Activated naive CD4-positive, alpha-beta T cell treated with anti-CD3 and anti-CD28 coated beads for 36 hours (primary cell): ENCODE measurements at places on chromosomes 2 and 18. TPM values are rescaled to one million over a fixed set of nuclear protein-coding genes. Genes with fewer than 3 reads are reported as not detected.

- H3K4me3 ChIP-seq: no peak overlapping the region
- no peak overlapping the region for H3K27ac ChIP-seq
- no peak for DNase-seq
- H3K27me3 ChIP-seq: peaks cover 26% of the 10 kb centered on the region
These were observed 20.5 kb downstream of the CYP27A1 start for GRCh38 chr2:218802386-218802994.

GRCh38 chr18:36808681-36809080 lies 20.1 kb downstream of the TPGS2 start:
- H3K27ac ChIP-seq: no peak overlapping the region
- no peak overlapping the region for H3K4me3 ChIP-seq
- H3K4me1 ChIP-seq: peaks cover 7% of the 10 kb centered on the region
- peaks cover 32% of the 10 kb centered on the region for H3K36me3 ChIP-seq
- no peaks in the 10 kb centered on the region for H3K27me3 ChIP-seq
- DNase-seq: no peak

DNA sequence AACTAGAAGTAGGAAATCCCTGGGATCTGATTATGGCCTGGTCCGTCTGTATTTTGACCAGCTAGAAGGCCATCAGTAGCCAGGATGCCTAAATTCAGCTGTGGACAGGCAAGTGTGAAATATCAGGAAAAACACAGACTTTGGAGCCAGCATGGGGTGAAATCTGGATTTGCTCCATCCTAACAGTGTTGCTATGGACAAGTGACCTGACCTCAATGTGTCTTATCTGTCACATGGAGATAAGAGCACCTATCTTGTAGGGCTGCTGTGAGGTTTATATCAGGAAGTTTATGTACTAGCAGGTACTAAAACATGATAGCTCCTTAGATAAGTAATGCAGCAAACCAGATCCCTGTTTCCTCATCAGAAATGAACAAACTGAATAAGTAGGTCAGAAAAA lies 460.4 kb downstream of the STK39 start:
- no peak for DNase-seq
- peaks cover 4% of the 10 kb centered on the region for H3K27me3 ChIP-seq
- H3K4me3 ChIP-seq: no peak overlapping the region
- no peaks in the 10 kb centered on the region for H3K36me3 ChIP-seq

DNA sequence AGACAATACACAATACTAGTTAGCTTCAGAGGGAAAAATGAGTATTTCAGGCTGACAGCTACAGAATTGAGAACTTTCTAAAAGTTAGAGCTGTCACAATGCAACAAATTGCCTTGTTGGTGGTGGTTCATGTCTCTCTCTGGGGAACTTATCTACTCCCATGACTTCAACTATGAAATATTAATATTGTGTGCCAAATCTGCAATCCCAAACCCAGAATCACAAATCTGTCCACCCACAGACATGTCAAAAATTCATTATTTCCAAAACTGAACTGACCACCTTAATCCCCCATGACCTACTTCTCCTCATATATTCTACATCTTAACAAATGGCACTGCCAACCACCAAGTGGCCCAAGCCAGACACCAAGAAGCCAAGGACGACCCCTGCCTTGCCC lies 143.5 kb downstream of the TCF4 start:
- no peak overlapping the region for H3K27ac ChIP-seq
- no peaks in the 10 kb centered on the region for H3K4me1 ChIP-seq
- DNase-seq: no peak
- H3K4me3 ChIP-seq: no peak overlapping the region
- H3K27me3 ChIP-seq: peaks cover 11% of the 10 kb centered on the region

Gene WIPF1
- total RNA-seq: 167 TPM

DNA sequence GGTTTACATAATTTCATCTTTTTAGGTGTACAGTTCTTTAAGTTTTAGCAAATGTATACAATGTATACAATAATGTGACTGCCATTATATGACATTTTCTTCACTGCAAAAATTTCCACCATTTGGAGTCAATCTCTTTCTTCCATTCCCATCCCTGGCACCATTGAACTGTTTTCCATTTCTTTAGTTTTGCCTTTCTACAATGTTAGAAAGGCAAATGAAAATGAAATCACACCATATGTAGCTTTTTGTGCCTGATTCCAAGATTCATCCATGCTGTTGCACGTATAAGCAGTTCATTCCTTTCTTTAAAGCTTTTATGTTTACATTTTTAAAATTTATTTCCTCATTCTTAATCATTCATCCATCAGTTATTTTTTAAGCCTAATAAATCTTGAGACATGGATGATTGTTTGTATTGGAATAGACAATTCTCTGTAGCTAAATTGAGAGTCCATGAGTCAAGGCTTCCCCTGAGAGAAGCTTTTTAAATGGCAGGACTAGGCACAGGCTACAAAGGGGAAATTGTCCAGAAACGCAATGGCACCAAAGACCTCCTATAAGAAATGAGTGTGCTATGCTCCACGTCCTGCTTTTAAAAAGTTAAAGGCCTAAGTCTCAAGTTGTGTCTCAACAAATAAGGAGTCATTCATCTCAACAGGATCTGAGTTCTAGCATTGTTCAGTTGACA lies 8.7 kb upstream of the COL5A2 start:
- no peak overlapping the region for H3K4me3 ChIP-seq
- peaks cover 3% of the 10 kb centered on the region for H3K4me1 ChIP-seq
- no peak overlapping the region for H3K27ac ChIP-seq
- no peaks in the 10 kb centered on the region for H3K36me3 ChIP-seq

Gene ALPP
- total RNA-seq: not detected

DNA sequence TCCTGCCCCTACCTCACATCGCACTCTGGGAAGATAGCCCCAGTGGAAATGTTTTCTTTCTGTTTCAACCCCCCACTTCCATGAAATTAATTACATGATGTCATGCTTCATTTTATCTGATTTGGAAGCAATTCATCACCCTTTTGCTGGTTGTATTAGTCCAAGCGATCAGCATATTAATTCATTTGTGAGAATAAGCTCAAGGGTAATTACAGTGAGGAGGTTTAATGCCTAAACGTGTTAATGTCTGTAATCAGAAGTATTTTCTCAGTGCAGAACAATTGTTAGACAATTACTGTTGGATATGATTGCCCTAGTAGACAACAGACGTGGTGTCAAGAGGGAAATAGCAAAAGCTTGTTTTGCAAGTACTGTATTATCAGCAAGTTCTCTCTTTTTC lies 746.3 kb downstream of the CPS1 start:
- DNase-seq: no peak
- no peaks in the 10 kb centered on the region for H3K4me1 ChIP-seq
- H3K27me3 ChIP-seq: no peaks in the 10 kb centered on the region
- no peak overlapping the region for H3K4me3 ChIP-seq
- no peaks in the 10 kb centered on the region for H3K36me3 ChIP-seq

Gene BCL2
- 48.4 TPM for total RNA-seq

DNA sequence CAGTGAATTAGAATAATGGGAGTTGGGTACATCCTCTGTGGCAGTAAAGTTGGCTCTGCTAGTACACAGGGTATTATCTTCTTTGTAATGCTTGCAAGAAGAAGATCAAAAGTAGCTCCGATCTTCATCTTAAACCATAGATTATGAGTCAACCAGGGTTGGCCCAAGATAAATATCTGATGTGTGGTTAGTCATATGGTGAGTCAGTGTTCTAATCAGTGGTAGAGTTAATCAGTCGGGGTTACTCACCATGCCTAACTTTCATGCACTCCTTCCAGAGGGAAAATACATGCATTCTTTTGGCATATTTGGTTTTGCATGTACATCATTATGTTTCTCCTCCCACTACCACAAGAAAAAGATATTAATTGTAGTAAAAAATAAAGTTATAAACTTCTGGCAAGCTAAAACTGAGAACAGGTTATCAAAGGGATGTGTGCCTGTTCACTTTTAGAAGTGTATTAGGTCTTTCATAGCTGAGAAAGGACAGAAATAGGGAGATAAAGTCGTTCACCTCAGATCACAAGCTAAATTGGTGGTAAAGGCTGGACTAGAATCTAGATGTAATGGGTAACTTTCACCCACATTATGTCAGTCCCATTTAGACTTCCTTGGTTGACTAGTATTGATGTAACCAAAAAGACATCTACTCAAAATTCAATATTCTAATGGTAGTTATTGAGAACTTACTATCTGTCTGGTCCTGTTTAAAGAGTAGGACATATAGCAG lies 684.4 kb downstream of the IRS1 start:
- no peak for DNase-seq
- no peak overlapping the region for H3K4me3 ChIP-seq
- no peaks in the 10 kb centered on the region for H3K27me3 ChIP-seq
- no peak overlapping the region for H3K27ac ChIP-seq

Gene CRACDL
- total RNA-seq: 0.35 TPM

- no peaks in the 10 kb centered on the region for H3K36me3 ChIP-seq
- DNase-seq: peak; percentile 38
- H3K4me1 ChIP-seq: peaks cover 14% of the 10 kb centered on the region
- H3K4me3 ChIP-seq: peak overlapping the region; percentile 72
These were observed 6.3 kb downstream of the C2orf81 start for GRCh38 chr2:74414881-74415761.

DNA sequence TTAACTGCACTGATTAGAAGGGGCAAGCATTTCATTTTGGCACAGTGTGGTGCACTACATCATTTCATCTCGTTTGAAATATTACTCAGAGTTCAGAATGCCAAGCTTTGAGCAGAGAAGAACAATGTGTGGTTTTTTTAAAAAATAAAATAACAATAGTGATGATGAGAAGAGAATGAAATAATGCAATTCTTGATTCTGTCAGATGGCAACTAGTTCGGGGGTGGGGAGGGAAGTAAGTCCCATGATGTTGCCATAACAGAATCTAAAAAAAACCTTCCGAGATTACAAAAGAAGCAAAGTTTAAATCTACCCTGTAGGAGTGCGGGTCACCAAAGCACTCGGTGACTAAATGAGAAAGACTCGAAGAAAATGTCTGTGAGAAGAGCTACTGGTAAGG lies 490.4 kb downstream of the NR4A2 start:
- no peaks in the 10 kb centered on the region for H3K36me3 ChIP-seq
- no peak overlapping the region for H3K4me3 ChIP-seq
- H3K27ac ChIP-seq: no peak overlapping the region
- no peak for DNase-seq
- H3K4me1 ChIP-seq: no peaks in the 10 kb centered on the region

- peaks cover 12% of the 10 kb centered on the region for H3K27me3 ChIP-seq
- no peaks in the 10 kb centered on the region for H3K36me3 ChIP-seq
- DNase-seq: no peak
- no peaks in the 10 kb centered on the region for H3K4me1 ChIP-seq
- no peak overlapping the region for H3K27ac ChIP-seq
- H3K4me3 ChIP-seq: no peak overlapping the region
These were observed 171.2 kb downstream of the ACOXL start for GRCh38 chr2:110903548-110903947.

Gene FBXO48
- total RNA-seq: 1.2 TPM

DNA sequence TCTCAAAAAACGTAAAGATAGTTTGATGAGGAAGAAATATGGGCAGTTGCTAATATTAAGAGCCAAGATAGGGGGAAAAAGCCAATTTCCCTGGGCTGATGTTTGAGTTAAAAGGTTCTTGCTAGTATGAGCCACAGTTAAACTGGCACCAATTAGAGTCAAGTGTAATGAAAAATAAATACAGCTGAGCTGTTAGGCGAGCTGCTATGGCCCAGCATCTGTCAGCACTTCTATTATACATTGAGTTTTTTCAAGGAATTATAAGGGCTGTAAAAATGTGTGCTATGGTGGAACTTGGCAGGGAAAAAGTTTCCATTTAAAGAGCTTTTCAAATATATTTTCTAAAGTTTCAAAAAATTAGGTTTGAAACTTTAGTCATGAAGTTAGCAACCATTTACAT lies 279.6 kb downstream of the CYRIA start:
- no peak for DNase-seq
- peaks cover 6% of the 10 kb centered on the region for H3K27me3 ChIP-seq
- H3K27ac ChIP-seq: no peak overlapping the region
- no peak overlapping the region for H3K4me3 ChIP-seq
- no peaks in the 10 kb centered on the region for H3K4me1 ChIP-seq

Gene MYOM1
- 0.40 TPM for total RNA-seq

Gene STPG4
- 0.27 TPM for total RNA-seq

DNA sequence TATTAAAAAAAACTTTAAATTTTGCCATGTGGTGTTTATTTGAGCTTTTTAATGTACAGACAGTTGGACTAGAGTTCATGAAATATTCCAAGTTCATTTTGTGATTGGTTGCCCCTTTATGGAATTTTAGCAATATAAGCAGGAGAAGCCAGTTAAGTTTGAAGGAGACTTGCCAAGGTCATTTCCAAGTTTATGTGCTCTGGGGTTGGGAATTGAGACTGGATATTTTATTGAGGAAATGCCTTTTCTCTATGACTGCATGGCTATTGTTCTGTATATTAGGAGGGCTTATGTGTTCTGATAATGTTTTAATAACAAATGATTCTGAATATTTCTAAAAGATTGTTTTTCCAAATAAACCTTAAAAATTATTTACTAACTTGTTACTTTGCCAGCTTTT lies 67.0 kb upstream of the TCF4 start:
- H3K27ac ChIP-seq: no peak overlapping the region
- no peaks in the 10 kb centered on the region for H3K27me3 ChIP-seq
- no peaks in the 10 kb centered on the region for H3K36me3 ChIP-seq
- no peak for DNase-seq

Gene CAPN14
- 1.1 TPM for total RNA-seq

DNA sequence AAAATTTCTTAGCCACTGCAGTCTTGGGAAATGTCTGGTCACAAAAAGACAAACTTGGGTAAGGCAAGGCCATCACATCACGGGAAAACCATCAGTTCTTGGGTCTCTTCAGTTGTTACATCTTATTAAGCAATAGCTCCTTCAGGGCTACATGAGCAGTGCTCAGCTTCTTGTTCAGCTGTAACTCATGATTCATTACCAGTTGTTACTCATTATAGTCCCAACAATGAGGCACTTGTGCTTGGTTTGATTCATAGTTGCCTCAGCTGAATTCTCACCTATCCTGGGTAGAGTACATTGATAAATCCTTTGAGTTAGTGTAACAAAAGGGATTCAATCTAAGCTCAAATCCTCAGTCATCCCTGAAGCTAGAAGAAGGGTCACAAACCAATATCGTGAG lies 102.4 kb upstream of the DCC start:
- DNase-seq: no peak
- H3K36me3 ChIP-seq: no peaks in the 10 kb centered on the region
- no peak overlapping the region for H3K27ac ChIP-seq
- H3K4me1 ChIP-seq: no peaks in the 10 kb centered on the region
- no peak overlapping the region for H3K4me3 ChIP-seq
- H3K27me3 ChIP-seq: no peaks in the 10 kb centered on the region

GRCh38 chr2:128867311-128867710 lies 548.6 kb upstream of the HS6ST1 start:
- no peak overlapping the region for H3K4me3 ChIP-seq
- H3K27me3 ChIP-seq: no peaks in the 10 kb centered on the region
- no peak for DNase-seq
- no peak overlapping the region for H3K27ac ChIP-seq
- H3K4me1 ChIP-seq: no peaks in the 10 kb centered on the region
